ENCODE measurements at places on chromosomes 12 and 14. TPM values are rescaled to one million over a fixed set of nuclear protein-coding genes. Genes with fewer than 3 reads are reported as not detected.

DNA sequence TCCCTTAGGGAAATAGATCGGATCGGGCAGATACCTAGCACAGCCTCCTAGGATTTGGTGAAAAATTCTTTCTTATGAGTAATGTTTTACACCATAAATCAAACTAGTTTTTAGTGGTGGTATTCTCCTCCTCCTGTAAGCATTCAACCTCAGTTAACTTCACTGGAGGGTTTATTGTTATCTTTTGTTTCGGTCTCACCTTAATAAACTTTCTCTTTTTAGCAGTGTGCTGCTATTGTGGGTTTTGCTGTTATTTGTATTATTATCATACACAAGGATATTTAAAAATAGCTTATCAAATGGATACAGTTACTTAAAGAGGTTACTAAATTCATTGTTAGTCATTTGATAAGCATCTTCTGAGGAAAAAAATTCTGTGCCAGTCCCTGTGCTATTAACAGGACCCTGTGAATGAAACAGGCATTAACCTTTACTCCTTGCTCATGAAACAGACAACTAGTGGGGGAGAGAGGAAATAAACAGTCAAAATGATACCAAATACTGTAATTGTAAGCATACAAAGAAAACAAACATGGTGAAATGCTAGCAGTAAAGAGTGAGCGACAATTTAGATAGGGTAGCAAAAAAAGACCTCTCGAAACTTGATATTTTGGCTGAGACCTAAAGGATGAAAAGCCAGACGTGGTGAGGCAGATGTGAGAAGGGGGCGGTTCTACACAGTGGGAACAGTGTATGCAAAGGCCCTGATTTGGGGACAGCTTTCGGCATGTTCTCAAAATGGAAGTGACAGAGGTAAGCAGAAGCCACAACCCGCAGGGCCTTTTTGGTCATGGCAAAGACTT, 178.7 kb upstream of the SOX5 start:
- no peak for DNase-seq
- no peaks in the 10 kb centered on the region for H3K36me3 ChIP-seq
- no peaks in the 10 kb centered on the region for H3K27me3 ChIP-seq
- H3K27ac ChIP-seq, result no peak overlapping the region
- H3K4me3 ChIP-seq, result no peak overlapping the region

DNA sequence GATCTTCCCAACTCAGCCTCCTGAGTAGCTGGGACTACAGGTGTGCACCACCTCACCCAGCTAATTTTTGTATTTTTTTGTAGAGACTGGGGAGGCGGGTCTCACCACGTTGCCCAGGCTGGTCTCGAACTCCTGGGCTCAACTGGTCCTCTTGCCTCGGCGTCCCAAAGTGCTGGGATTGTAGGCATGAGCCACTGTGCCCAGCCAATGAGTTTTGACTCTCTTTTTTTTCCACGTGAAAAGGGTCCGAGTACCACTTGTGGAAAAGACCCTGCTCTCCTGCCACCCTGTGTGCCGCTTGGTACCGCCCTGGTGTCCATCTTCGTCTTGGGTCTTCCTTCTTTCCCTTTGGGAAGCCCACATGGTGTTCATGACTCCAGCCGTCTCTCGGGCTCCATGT, 17.6 kb downstream of the TEDC1 start:
- no peak overlapping the region for H3K27ac ChIP-seq
- H3K36me3 ChIP-seq, result no peaks in the 10 kb centered on the region
- H3K4me1 ChIP-seq, result no peaks in the 10 kb centered on the region
- no peak for DNase-seq
- H3K4me3 ChIP-seq, result no peak overlapping the region
- H3K27me3 ChIP-seq, result peaks cover 18% of the 10 kb centered on the region

GRCh38 chr12:11947213-11947612, 123.5 kb upstream of the BCL2L14 start:
- no peaks in the 10 kb centered on the region for H3K36me3 ChIP-seq
- peaks cover 3% of the 10 kb centered on the region for H3K4me1 ChIP-seq
- no peak overlapping the region for H3K27ac ChIP-seq
- no peak for DNase-seq
- H3K4me3 ChIP-seq, result no peak overlapping the region
- peaks cover 2% of the 10 kb centered on the region for H3K27me3 ChIP-seq

The RPS6KL1 gene
- total RNA-seq, result 6.0 TPM
